ENCODE measurements at places on chromosomes 2 and 18.
A peak's percentile ranks its signal among the peaks of the same experiment; 100 is the strongest.

GRCh38 chr2:36597003-36597531 lies 901 bp downstream of the FEZ2 start:
- no peak for DNase-seq

DNA sequence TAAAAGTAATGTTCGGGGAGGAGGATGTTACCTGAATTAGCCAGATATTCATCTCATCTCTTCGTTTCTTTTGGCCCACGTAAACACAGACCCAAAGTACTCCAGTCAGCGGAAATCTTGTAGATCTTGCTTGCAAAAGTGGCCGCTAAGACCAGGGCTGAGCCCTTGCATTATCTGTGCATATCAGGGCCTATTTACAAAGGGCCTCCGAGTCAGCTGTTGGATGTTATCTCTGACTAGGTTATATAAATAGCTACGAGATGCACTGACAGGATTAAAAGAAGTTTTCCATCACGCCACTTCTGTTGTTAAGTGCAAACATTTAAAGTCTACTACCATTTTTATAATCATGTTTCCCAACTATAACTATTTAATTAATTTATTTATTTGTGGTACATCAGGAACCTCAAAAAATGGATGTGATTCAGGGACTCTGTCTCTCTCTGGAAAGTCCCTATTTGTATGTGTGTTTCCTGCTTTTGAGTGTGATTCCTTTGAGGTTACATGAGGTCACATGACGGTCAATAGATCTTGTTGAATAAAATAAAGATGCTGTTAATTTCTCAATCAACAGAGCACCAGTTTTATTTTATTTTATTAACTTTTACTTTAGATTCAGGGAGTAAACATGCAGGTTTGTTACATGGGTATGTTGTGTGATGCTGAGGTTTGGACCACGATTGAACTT lies 46.8 kb upstream of the MBOAT2 start:
- DNase-seq: no peak

DNA sequence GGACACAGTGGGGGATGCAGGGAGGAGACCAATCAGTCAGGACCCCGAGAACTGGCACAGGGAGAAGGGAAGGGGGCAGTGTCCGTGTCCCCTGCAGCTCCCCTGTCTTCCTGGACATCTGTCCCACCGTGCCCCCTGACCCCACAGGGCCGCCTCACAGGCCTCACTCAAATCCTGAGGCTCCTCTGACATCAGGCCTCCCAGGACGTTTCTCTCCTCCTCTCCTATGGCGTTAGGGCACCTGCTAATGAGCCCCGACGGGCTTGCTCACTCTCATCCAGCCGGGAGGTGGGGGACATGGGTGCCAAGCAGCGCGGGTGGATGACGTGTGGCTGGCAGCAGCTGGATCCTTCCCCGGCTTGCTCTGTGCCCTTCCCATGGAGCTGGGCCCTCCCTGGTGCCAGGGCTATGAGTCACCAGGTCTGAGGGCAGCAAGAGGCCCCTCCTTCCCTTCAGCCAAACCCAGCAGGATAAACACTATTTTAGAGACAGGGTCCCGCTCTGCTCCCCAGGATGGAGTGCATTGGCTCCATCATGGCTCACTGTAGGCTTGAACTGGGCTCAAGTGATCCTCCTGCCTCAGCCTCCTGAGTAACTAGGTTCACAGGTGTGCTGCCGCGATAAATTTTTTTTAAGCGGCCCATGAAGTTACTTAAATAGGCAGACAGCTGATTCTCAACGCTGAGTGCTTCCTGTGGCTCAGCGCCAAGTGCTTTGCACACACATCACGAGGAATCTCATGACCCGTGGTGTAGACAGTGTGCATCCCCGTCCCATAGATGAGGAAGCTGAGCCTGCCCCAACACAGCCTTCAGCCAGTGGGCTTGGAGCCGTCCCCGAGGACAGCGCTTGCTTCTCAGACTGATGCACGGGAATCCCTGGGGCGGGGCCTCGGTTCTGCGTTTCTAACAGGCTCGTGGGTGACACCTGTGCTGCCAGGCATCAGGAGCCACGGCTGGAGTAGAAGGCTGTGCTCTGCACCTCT lies 64.5 kb upstream of the HDAC4 start:
- DNase-seq: peak; percentile 16

DNA sequence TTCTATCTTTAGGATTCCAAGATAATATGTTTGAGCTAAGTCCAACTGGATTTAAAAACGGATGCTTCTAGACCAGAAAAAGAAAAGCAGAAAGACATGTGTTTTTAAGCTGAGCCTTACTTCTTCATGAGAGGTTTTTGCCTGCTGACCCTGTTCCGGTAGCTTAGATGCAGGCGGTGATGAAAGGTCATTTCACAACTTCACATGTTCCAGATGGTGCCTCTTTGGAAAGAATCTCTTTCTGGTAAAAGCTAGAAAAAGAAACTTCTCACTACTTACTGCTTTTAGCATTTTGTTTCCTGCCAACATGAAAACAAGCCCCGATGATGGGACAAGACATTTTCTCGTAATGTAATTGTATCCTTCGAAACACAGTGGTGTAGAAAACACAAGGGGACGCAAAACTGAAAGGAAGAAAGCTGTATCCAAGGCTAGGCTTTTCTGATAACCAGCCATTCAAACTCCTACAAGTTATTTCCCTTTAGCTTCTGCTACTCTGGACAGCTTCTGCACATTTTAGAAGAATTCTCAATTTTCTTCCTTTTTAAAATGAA lies 407.3 kb upstream of the LYPD1 start:
- DNase-seq: no peak

DNA sequence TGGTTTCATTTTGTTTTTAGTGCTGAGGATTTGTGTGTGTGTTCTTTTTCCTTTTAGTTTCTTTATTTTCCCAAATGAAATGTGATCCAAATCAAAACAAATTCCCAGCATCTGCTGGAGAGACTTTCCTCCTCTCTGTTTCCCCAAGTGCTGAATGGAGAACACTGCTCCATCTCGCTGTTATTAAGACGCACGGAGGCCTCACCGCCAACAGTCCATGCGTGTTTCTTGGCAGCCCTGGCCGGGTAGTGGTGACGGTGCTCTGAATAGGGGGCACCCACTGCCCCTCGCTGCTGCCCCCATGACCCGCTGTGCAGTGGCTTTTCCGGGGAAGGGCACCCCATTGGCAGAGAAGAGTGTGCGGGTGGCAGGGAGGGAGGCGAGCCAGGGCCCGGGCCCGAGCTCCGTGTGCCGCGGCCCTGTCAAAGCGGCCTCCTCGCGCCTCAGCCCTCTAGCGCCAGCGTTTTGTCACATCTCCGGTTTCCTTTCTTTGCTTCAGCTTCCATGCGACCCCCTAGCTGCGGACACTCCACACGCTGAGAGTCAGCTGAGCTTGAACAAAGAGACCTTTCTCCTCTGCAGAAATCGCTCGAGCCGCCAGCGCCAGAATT lies 473.7 kb upstream of the SALL3 start:
- DNase-seq: no peak

DNA sequence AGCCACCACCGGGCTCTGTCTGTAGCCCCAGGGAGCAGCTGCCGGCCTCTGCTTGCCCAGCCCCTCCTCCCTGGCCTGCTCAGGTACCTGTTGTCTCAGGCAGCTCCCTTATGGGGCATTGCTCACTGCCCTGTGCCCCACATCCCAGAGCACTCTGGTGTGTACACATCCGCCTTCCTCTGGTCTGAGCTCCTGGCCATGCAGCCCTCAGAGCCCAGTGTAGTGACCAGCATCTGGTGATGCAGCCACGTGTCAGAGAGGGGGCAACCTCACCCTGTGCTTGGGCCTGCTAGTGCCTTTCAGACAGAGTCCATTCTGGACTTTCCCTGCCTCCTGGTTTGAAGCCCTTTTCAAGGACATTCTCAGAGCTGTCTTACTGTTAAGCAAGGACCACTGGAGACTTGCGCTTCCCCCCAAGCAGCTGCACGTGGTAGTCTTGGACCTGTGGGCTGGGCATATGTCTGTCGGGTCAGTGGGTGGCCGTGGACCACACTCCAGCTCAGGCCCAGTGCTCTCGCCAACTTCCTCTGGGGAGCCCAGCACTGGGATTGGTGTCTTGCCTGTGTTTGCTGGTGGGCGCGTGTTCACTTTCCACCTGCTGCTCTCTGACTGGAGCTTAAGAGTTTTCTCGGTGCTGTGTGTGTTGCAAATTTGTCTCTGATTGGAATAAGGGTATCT lies 30.7 kb downstream of the DGKD start:
- no peak for DNase-seq

- DNase-seq: no peak
Measured at GRCh38 chr2:150778828-150779227, 291.4 kb upstream of the RND3 start.

DNA sequence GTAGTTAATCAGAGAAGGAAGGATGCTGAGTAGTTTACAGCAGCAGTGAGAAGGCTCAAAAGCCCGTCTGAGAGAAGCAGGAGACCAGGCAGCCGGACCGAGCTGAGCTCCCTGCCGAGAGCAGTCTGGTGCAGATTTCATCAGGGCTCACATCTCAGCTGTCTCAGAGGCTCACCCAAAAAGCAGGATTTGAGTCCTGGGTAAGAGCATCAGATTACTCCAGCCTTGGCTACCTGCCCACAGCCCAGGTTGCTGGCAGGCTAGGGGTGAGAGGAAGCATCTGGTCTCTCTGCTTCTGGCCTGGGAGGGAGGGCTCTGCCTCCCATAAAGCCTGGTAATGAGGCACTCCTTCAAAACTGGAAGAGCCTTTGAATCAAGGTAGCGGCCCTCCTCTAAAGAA lies 140.5 kb downstream of the ST6GAL2 start:
- DNase-seq: peak; percentile 61

DNA sequence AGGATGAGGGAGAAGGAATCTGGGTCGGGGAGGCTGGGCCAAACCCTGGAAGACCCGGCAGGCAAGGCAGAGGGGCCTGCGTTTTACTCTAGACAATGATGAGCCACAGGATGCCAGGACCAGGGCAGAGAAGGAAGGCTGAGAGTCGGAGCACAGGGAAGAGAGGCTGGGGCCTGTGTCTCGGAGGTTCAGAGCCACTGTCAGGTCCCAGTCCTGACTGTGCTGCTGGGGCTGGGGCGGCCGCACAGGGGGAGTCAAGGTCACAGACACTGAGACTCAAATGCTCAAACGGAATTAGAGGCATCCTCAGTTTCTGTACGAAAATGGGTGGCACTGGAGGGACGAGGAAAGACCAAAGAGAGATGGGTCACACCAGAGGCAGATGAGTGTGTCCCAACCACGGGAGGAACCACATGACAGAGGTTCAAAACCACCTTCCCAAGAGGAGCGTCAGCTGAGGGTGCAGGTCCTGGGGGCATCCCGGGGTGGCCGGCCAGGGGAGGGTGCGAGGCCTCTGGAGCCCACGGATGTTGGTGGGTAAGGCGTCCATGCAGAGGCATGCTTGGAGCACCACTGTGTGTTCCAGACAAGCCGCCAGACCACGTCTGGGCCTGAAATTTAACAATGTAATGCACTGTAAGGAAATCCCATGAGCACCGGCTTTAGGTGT lies 14.7 kb downstream of the HDAC4 start:
- no peak for DNase-seq

GRCh38 chr2:101520246-101520645 lies 45.3 kb upstream of the RFX8 start:
- DNase-seq: no peak

- DNase-seq: no peak
Measured at GRCh38 chr2:238940806-238941205, 92.9 kb downstream of the TWIST2 start.

- DNase-seq: no peak
Measured at GRCh38 chr2:184004948-184005672, 593.2 kb upstream of the ZNF804A start.

DNA sequence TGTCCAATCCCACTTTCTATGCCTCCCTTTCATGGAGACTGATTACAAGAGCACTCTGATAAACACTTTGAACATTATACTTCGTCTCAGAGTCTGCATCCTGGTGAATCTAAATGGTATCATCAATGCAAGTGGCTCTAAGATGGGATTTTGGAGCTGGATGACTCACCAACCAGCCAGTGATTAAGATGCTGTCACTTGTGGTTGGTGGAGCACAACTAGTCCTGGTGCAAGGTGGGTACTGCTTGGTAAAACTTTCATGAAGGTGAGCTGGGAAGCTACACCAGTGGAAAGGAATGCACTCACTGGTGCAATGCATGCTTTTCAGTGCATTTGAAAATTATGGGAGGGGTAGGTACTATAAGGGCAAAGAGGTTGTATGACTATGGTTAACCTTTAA lies 137.7 kb upstream of the TRIB2 start:
- peak; percentile 40 for DNase-seq

DNA sequence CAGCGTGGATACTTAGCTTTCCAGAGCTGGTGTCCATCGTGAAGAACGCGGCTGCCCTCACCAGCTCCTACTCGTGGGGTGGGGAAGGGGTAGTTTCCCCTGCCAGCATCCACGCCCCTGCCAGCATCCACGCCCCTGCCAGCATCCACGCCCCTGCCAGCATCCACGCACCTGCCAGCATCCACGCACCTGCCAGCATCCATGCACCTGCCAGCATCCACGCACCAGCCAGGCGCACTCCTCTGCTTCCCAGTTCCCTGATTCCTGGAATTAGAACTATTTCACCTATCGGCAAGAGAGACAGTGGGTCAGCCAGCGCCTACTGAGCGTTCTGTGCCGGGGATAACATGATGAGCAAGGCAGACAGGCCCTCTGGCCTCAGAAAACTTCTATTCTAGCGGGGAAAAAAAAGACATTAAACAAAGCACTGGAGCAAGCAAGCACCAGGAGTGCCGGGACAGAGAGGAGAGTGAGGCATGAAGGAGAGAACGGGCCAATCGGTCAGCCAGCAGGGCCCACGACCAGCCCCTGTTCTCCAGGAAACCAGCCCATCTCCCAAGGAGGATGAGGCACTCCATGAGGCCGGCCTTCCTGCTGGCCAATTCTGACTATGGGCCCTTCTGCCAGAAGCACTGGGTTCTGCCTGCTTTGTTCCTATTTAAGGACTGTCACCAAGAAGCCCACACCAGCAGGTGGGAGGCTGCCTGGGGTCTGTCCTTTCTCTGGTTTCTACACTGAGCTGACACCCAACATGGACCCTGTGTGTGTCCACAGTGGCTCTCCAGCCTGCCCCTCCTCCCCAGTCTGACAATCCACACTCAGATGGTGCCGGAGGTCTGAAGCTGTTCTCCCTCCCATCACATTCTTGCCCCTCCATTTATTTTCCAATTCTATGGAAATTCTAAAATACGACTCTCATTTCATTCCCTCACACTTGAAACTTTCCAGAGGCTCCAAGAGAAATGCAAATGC lies 78.4 kb upstream of the SALL3 start:
- DNase-seq: no peak

DNA sequence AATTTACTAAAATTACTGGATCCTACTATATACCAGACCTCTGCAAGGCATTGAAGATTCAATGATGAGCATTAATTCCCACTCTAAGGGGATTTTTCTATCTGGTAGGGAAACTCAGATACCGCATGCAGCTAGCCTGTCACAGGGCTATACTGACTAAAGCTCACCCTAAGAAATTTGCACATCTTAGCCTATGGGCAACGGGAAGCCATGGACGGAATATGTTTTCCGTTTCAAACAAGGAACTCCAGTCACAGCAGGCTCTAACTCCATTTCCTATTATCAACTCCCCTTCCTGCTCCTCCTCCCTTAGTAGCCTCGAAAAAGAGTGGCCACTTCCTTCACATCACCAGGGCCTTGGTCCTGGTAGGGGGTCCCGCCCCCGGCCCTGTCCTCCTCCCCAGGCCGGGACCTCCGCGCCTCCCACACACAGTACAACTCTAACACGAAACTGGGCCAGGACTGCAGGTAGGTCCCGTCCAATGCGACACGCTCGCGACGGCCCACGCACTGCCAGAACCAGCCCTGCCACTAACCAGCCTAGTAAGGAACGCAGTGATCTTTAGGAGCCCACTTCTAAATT lies 659 bp upstream of the COX5B start:
- no peak for DNase-seq

Data from NCI-H1417 (cell line).